ENCODE measurements at places on chromosomes 1 and 21.

DNA sequence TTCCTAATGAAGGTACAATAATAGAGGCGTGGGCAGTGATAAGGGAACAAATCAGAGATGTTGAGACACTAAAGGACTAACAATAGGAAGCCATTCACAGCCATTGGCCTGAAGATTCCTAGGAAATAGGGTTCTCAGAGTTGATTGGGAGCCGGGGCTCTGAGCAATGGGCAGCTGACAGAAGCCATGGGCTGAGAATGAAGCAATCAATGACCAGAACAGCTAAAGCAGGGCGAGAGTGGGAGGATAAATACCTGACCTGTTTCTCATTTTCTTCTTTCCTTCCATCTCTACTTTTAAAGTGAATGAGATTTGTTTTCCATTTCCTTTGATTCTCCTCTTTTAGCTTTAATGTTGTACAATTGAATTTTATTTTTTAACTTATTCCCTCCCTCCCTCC is 774.7 kb upstream of the ADGRL4 start:
- DNase-seq: no peak

DNA sequence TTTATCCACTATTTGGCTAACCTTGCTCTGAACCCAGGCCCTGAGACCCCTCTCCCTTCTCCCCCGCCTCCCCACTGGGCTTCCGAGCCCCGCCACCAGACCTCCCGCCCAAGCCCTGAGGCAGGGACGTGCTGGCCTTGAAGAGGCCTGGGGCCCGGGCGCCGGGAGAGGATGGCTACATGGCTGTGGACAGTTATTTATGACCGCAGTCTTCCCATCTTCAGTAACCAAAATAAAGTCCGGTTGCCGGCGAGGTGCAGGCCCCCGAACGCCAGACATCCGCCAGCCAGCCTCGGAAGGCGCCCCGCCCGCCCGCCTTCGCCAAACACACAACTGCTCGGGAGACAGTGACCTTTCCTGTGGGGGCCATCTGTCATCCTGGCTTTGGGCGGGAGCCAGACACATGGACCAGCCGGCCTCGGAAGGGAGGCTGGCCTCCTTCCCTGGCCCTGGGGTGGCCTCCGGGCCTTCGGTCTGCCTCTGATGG is 69.0 kb downstream of the DHRS3 start:
- DNase-seq: no peak

DNA sequence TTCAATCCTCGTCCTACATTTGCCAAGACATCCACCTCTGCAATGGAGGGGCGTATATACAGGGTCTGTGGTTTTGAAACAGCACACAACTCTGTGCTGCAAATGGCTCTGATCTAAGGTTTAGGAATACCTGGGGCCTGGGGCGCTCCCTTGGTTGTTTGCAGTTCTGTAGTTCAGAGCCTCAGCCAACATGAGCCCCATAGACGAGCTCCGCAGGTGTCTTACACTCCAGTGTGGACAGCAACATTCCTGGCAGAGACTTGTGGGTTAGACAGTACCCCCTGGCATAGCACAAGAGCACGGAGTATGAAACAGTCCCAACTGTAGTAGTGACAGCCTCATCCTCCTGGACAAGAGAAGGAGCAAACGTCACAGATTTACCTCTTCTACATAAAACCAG is 120.3 kb upstream of the BARHL2 start:
- DNase-seq: no peak

- no peak for DNase-seq
These were observed 35.5 kb downstream of the IFNAR1 start for GRCh38 chr21:33360281-33360680.

GRCh38 chr1:117681093-117681900 is 75.4 kb downstream of the TENT5C start:
- no peak for DNase-seq

GRCh38 chr1:67437961-67438360 is 7.8 kb upstream of the SERBP1 start:
- DNase-seq: no peak

DNA sequence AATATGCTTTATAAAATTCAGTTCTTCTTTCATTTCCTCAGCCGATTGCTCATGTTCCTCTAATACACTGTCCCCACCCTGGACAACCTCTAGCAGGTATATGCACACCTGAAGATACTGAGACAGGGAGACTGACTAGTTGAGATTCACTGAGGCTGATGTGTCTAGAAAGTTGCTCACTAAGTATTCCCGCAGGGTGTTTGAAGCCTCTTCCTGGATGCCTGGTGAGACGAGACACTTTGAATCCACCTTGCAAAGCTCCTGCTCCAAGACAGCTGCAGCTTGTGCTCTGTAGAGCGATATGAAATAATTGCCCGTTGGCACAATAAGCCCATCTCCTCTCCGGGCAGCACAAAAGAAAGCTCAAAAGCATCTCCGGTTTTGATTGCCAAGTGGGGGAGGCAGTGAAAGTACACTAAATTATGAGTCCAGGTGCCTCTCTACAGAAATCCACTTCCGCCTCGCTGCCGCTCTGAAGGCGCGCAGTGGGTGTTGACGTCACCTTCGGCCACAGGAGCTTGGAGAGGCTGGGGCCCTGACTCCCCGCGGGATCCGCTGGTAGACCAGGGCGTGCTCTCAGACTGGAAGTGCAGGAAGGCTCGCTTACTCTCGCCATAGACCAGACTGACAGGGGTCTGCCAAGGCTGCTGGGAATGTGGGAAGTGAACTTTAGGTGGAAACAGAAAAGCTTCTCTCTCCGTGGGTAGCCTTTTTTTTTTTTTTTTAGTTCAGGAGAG is 46.3 kb downstream of the GPA33 start:
- peak; percentile 44 for DNase-seq

- DNase-seq: no peak
These were observed 158.6 kb upstream of the C1orf174 start for GRCh38 chr1:4058706-4059105.

DNA sequence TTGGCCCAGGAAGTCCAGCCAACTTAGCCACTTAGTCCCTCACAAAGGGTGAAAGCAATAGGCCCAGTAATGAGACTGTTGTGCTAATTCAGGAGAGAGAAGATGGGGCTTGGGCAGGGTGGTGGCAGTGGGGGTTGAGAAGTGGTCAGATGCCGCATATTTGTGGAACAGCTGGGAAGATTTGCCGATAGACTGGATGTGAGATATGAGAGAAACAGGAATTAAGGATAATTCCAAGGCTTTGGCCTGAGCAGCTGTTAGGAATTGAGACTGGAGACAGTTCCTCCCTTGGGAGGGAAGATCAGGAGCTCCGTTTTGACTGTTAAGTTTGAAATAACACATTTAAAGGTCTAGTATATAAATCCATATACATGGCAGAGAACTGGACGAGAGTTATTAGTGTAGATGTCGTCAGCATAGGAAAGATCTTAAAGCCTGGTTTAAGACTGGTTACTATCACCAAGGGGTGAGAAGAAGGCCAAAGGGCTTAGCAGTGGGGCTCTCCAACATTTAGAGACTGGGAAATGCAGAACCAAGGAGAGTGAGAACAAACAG is 323.7 kb upstream of the FAM78B start:
- DNase-seq: no peak

DNA sequence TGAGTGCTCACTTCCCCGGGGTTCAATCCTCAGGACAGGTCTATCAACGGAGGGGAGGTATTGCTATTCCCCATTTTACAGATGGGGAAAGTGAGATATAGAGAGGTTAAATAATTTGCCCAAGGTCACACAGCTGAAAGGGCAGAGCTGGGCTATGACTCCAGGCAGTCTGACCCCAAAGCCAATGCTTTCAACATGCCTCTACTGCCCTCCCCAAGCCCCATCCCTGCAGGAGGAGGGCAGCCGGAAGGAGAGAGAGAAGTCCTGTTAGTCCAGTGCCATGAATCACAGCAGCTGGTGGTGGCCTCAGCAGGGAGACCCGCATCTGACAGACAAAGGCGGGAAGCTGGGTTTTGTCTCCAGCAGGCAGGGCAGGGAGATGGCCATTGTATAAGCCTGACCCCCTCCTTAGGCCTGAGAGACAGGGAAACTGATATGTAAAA is 20.0 kb upstream of the CLIC4 start:
- DNase-seq: no peak

GRCh38 chr1:38152351-38153065 is 105.9 kb upstream of the POU3F1 start:
- DNase-seq: no peak

GRCh38 chr1:22074803-22075202 is 22.3 kb downstream of the CDC42 start:
- no peak for DNase-seq

DNA sequence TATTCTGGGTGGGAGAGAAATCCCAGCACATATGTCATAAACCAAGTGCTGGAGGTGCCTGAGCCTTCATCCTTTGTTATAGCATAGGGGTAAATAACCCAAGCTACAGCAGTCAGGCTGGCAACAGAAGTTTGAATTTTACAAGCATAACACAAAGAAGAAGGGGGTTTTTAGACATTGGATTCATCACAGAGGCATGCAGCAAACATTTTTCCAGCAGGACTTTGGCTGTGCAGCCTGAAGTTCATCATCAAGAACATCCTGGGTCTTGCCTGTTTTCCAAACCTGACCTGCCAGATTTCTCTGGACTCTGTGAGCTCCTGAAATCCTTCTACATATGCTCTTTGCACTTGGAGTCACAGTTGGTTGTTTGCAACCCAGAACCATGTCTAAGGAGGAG is 16.2 kb downstream of the PTGER3 start:
- DNase-seq: no peak

DNA sequence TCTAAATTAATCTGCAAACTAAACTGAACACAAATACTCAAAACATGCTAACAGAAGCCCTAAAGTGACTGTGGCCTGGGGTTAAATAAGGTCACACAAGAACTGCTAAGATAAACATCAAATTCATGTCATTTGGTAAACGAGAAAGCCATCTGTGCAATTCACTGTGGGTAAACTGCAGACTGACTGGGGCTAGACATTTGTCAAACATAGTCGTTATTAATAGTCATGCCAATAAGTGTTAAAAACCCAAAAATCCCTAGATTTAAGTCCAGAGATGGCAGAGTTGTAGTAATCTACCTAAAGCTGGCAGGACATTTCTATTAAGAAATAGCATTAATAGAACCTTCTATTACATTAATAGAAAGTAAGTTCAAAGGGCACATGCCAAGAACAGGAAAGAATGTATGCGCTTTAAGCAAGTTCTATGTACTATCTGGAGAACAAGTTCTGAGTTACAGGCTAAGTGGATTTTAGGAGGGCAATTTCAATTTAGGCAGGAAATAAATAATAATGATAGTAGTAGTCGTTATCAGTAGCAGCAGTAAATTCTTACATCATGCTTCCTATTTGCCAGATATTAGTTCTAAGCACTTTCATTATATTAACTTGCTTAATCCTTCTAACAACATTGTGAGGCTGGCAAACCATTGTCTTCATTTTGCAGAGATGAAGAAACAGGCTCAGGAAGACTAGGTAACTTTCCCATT is 8.6 kb downstream of the EDEM3 start:
- DNase-seq: no peak

- DNase-seq: peak; percentile 95
These were observed 56.3 kb downstream of the TRAF5 start for GRCh38 chr1:211382714-211383480.

- DNase-seq: peak; percentile 69
These were observed at the start of gene SPOCD1 for GRCh38 chr1:31815752-31816500. Gene SPOCD1 (minus strand): TSS chr1:31816022. CDS start chr1:31815333, 689 bp downstream.

Measured in head of caudate nucleus (tissue), 42 donors.